ENCODE measurements at places on chromosomes 11 and 22.

- DNase-seq = no peak
Observed at GRCh38 chr11:112129656-112130055, 34.2 kb downstream of the IL18 start.

- no peak for DNase-seq
Observed at GRCh38 chr11:62116451-62116850, 7.4 kb upstream of the INCENP start.

DNA sequence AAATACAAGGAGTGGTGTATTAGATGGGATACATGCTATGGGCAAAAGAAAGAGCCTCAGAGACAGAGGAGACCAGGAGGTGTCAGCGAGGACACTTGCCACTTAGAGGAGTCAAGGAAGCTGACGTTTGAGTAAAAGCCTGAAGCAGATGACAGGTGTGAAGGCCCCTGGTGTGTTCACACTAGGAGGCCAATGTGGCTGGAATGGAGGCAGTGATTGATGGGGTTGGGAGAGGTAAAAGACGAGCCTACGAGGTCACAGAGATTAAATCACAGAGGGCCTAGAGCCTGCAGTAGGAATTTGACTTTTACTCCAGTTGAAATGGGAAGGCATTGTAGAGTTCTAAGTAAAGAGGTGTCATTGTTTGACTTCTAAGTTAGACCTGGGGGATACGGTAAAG is 12.0 kb upstream of the GDPD5 start:
- DNase-seq = no peak

DNA sequence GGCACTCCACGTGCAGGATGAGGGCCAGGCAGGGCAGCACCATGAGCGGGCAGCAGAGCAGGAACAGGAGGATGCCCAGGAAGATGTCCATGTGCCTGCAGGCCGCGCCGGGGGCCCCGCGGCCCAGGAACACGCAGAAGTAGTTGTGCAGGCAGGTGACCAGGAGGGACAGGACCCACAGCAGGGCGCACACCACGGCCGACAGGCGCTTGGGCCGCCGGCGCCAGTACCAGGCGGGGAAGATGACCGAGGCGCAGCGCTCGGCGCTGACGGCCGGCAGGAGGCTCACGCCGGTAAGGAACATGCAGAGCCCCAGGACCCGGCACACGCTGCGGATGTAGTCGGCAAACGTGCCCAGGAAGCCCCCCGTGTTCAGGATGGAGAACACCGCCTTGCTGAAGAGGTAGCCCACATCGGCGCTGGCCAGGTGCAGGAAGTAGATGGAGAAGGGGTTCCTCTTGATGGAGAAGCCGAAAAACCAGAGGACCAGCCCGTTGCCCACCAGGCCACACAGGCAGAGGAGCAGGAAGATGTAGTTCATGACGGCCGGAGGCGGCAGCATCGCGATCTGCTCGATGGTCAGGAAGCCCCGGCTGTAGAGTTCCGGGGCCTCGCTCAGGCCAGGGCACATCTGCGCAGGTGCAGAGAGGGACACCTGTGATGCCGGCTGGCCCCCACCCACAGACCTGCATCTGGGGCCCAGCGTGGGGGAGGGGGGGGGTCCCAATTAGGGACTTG is 7.2 kb downstream of the MRGPRF start:
- no peak for DNase-seq

DNA sequence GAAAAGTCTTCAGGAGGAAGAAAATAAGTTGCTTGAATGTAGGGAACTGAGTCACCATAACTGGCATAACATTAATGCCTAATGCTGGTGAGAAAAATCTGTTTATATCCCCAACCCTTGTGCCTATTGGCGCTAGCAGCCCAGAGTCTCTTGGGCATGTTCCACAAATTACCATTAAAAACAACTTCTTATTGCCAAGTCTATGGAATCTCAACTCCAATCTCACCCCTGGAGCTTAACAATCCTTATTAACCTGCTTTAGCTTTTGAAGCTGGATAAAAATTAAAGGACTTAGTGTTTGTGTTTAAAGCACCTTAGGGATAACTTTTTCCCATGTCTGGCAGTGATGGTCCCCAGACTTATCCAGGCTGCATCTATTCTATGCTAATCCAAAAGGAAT is 143.0 kb downstream of the APIP start:
- no peak for DNase-seq

GRCh38 chr22:21734540-21735199 is 924 bp downstream of the YPEL1 start:
- no peak for DNase-seq

GRCh38 chr11:116136987-116137674 is 632.9 kb upstream of the CADM1 start:
- DNase-seq = no peak

- no peak for DNase-seq
Observed at GRCh38 chr11:67114275-67114896, 4.7 kb upstream of the KDM2A start.

GRCh38 chr11:87366763-87367405 is 329.1 kb downstream of the TMEM135 start:
- no peak for DNase-seq

DNA sequence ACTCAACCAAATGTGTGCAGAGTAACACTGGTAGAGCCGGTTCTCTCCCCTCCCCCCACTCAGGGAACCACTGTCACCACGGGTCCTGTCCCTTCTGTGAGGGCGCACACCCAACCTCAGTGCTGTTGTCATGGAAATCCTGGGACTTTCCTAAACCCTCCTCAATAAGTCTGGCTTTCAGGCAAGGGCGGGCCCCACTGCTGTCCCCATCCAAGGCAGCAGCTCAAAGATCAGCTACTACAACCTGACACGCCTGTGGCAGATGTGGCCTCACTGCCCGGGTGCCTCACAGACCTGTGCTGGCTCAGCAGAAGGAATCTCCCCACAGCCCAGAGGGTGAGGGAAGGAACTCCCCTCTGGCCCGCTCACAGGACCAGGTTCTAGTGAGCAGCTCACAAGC is 2.2 kb downstream of the PRODH start:
- no peak for DNase-seq

GRCh38 chr11:70572974-70573260 is 174.6 kb downstream of the CTTN start:
- no peak for DNase-seq

DNA sequence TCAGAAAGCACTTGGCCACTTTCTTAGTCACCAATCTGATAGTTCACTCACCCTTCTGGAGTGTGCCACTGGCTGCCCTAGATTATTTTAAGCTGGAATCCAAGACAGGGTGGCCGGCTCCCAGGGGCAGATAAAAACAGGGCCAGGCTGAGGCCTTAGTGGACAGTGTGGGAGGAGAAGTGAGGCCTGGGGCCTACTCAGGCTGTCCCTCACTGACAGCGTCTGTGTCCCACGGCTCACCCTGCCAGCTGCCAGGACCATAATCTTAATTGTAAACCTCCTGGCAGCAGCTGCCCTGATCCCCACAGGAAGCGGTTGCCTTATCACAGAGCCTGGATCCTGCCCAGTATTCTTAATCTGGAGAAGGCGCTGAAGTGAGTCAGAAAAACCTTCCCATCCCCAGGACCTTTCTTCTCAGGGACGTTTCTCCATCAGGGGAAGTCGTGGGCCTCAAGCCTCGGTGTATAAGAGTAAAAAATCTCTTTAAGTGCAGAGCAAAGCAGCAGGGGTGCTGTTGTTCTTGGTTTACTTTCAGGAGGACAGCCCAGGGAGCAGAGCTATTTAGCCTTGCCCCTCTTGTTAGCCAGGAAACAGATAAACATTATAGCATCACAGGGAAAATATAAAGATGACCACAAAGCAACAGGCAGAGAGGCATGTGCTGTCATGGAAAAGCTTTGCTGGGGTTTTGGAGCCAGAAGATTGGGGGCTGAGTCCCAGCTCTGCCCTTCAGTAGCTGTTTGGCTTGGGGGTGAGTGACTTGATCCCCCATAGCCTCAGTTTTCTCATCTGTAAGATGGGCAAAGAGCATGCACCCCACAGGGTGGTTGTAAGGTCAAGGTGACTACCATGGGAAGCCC is 39.6 kb downstream of the TSPAN18 start:
- peak; percentile 44 for DNase-seq

- no peak for DNase-seq
Observed at GRCh38 chr11:27046956-27047355, 6.3 kb downstream of the BBOX1 start.

GRCh38 chr22:38423512-38424503 is 31.2 kb downstream of the KCNJ4 start:
- DNase-seq = no peak

- no peak for DNase-seq
Observed at GRCh38 chr11:35663408-35663702, 780 bp downstream of the TRIM44 start.

- DNase-seq = no peak
Observed at GRCh38 chr11:128757886-128758612, 64.2 kb downstream of the FLI1 start.

DNA sequence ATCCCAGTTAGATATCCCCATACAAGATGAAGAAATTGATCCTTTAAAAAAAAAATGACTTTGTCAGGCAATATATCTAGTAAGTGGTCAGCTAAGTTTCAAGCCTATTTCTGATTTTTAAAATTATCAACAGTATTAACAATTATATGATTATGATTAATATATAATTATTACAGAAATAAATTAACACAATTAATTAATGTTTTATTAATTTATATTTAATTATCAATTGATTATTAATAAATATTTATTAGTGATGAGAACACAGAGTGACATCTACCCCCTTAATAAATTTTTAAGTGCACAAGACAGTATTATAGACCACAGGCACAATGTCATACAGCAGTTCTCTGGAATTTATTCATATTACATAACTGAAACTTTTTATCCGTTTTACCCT is 22.0 kb downstream of the MUC15 start:
- DNase-seq = no peak

- DNase-seq = no peak
Observed at GRCh38 chr11:112856591-112856990, 104.6 kb upstream of the NCAM1 start.
